ENCODE measurements at places on chromosomes 7 and 10.

DNA sequence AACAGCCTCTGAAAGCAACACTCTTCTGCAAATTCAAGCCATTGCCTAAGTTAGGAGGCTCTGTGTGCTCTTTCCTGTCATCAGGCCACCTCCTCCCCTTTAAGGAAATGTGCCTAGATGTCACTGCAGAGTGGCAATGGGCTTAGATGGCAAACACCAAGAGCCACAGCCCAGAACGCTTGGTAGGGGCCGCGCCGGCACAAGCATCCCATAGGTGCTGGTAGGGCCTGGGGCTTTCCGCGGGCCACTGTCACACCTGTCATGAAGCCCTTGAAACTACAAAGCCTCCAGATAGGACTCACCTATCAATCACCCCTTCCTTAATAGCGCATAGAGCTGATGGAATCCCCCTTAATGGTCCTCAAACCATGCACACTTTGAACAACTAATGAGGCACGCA is 299.9 kb downstream of the GRID1 start:
- no peak for DNase-seq
- H3K4me1 ChIP-seq: peaks cover 3% of the 10 kb centered on the region
- H3K36me3 ChIP-seq: no peaks in the 10 kb centered on the region
- H3K27ac ChIP-seq: no peak overlapping the region
- no peak overlapping the region for H3K4me3 ChIP-seq
- H3K27me3 ChIP-seq: no peaks in the 10 kb centered on the region

GRCh38 chr7:128299109-128299607 is 44.5 kb downstream of the RBM28 start:
- no peak overlapping the region for H3K4me3 ChIP-seq
- H3K27me3 ChIP-seq: no peaks in the 10 kb centered on the region
- H3K4me1 ChIP-seq: no peaks in the 10 kb centered on the region
- no peak for DNase-seq
- H3K36me3 ChIP-seq: peaks cover 28% of the 10 kb centered on the region

DNA sequence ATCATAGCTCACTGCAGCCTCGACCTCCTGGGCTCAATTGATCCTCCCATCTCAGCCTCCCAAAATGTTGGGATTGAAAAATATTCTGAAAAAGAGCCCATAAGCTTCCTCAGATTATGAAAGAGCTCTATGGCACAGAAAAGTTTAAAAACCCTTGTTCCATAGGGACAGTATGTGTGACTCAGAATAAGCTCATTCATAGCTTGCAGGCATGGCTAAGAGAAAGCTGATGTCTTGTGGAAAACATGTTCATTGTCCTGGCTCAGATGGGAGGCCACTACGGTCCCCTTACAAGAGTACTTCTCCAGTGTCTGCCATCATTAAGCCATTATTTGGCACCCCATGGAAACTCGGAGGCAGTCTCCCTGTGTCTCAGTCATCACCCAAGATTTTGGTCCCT is 64.0 kb downstream of the CCDC3 start:
- no peaks in the 10 kb centered on the region for H3K27me3 ChIP-seq
- no peak for DNase-seq
- H3K36me3 ChIP-seq: no peaks in the 10 kb centered on the region
- no peaks in the 10 kb centered on the region for H3K4me1 ChIP-seq
- H3K4me3 ChIP-seq: no peak overlapping the region
- H3K27ac ChIP-seq: no peak overlapping the region

DNA sequence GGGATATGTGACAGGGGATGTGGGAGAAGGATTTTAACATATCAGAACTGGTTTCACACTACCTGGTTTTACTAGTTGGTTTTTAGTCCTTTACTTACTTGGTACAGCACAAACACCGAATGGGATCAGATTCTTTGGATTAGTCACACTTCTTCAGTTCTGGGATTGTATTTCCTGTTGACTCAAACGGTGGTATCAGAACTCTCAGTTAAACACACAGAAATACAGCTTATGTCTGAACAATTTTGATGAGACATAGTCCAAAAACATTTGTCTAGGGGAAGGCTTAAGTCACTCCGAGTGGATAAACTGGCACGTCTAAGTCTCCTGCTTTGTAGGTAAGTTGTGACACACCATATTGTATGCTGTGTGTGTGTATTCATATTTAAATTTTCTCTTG is 480.5 kb downstream of the PHTF2 start:
- H3K36me3 ChIP-seq: no peaks in the 10 kb centered on the region
- no peak for DNase-seq
- no peak overlapping the region for H3K4me3 ChIP-seq
- H3K4me1 ChIP-seq: peaks cover 18% of the 10 kb centered on the region
- peak overlapping the region; percentile 70 for H3K27ac ChIP-seq
- no peaks in the 10 kb centered on the region for H3K27me3 ChIP-seq

DNA sequence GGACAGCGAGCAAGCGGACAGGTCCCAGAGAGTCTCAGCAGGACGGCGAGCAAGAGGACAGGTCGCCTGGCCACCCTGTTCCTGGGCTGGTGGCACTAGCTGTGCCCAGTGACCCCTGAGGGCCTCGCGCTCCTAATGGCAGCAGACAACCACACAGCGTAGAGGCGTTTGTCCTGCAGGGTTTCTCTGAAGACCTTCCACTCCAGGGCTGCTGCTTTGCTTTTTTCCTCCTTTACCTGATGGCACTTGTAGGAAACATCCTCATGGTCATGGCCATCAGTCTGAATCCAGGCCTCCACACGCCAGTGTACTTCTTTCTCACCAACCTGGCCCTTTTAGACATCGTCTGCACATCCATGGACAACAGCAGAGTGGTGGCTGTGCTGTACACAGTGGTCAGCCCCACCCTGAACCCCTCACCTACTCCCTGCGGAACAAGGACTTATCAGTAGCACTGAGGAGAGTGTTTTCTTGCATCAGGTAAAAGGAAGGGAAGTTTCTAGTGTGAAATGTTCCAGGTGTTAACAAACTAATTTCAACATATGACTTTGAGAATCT is 27.4 kb downstream of the SCART1 start:
- peak; percentile 3 for DNase-seq
- H3K4me3 ChIP-seq: no peak overlapping the region
- no peaks in the 10 kb centered on the region for H3K4me1 ChIP-seq
- no peak overlapping the region for H3K27ac ChIP-seq
- H3K27me3 ChIP-seq: peaks cover 6% of the 10 kb centered on the region

DNA sequence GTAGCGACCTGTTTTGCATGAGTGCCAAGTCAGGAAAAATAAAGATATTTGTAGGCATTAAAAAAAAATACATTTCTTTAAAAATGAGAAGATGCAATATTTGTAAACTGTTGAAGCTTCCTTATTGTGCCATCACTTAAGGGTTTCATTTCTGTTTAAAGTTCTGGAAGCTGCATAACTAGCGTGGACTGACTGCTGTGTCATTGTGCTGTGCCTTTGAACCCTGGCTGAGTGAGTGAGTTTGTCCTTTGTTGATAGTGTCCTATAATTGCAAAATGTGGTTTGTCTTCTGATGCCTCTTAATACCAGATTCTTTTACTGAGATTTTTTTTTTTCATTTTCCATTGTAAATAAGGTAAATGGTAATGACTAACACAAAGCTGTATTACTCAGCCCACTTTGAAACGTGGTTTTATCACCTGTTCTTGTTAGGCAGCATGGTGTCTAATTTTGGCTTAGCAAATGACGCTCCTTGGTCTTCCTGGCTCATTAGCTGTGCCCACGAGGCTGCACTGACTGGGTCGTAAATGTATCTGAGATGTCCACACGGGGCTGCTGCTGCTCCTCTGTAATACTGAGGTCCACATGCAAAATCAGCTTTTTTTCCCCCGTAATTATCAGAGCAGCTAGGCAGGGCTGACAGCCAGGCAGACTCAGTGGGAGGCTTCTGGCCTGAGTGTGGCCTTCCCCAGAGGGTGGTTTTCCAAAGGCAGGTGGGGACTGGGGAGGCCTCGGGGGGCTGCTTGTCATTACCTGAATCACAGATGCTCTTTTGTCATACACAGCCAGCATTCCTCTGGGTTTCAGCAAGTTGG is 14.8 kb downstream of the ZSCAN25 start:
- H3K4me1 ChIP-seq: no peaks in the 10 kb centered on the region
- no peak overlapping the region for H3K27ac ChIP-seq
- peaks cover 45% of the 10 kb centered on the region for H3K36me3 ChIP-seq

- H3K36me3 ChIP-seq: no peaks in the 10 kb centered on the region
- H3K27me3 ChIP-seq: no peaks in the 10 kb centered on the region
- no peak overlapping the region for H3K4me3 ChIP-seq
- no peak overlapping the region for H3K27ac ChIP-seq
- DNase-seq: no peak
Observed at GRCh38 chr10:51638737-51639136, 60.7 kb downstream of the CSTF2T start.

DNA sequence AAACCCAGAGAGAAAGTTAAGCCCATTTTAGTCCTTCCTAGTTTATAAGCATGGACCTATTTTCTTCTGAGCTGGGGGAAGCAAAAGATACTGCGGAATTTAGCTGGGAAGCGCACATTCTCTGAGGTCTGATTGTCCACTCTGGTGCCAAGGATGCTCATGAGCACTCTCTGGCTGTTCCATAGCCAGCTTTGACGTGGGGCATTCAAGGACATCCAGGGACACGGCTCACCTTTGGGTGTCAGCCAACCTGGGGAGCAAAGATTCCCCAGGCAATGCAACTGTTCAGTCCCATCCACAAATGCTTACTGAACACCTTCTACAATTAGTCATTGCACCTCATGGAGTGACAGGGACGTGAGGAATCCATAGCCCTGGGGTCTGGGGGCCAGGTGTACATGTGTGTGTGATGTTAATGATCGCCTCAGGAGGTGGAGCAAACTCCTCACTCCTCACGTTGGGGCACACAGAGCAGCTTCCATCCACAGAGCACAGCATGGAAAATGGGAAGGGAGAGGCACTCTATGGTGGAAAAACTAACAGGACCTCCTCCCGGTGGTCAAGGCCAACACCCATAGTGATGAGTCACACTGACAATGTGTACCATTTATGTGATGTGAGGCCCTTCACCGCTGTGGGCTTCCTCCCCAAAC is 67.5 kb upstream of the IGFBP3 start:
- no peak for DNase-seq
- H3K27ac ChIP-seq: no peak overlapping the region
- H3K4me1 ChIP-seq: peaks cover 7% of the 10 kb centered on the region

DNA sequence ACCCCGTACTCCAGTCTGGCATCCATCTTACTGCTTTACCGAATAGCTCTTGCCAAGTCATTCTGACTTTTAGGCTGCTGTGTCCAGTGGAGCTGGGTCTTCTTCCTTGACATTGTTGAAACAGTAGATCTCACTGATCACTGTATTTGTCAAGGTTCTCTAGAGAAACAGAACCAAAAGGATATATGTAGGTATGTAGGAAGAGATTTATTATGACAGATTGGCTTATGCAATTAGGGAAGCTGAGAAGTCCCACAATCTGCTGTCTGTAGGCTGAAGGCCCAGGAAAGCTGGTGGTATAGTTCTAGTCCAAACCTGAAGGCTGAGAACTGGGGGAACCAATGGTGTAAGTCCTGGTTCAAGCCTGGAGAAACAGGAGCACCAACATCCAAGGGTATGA is 12.1 kb upstream of the PRRT4 start:
- H3K27me3 ChIP-seq: peaks cover 13% of the 10 kb centered on the region
- no peak overlapping the region for H3K27ac ChIP-seq

- no peaks in the 10 kb centered on the region for H3K36me3 ChIP-seq
- peak overlapping the region; percentile 43 for H3K4me3 ChIP-seq
- no peaks in the 10 kb centered on the region for H3K4me1 ChIP-seq
Observed at GRCh38 chr7:20777377-20778062, 9.2 kb downstream of the SP8 start.

DNA sequence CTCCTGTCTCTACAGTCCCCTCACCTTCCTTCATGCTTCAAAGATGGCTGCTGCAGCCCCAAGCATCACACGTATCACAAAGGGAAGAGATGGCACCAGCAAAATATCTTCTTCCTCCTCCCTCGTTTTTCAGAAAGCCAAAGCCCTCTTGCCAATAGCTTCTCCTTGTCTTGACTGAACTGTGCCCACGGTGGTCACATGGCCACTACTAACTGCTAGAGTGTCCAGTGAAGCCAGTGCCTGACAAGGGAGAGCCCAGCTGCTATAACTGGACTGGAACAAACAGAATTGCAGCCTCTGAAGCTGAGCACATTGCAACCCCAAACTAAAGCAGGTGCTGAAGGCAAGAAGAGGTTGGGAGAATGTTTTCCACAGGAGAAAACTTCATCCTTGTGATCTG is 120.8 kb upstream of the RET start:
- H3K27ac ChIP-seq: no peak overlapping the region
- H3K36me3 ChIP-seq: no peaks in the 10 kb centered on the region
- peaks cover 35% of the 10 kb centered on the region for H3K4me1 ChIP-seq
- H3K27me3 ChIP-seq: no peaks in the 10 kb centered on the region
- no peak for DNase-seq

GRCh38 chr10:77702166-77702565 is 64.6 kb upstream of the KCNMA1 start:
- H3K27me3 ChIP-seq: no peaks in the 10 kb centered on the region
- H3K36me3 ChIP-seq: no peaks in the 10 kb centered on the region
- H3K27ac ChIP-seq: peak overlapping the region; percentile 8
- no peak for DNase-seq
- H3K4me3 ChIP-seq: no peak overlapping the region
- H3K4me1 ChIP-seq: no peaks in the 10 kb centered on the region

DNA sequence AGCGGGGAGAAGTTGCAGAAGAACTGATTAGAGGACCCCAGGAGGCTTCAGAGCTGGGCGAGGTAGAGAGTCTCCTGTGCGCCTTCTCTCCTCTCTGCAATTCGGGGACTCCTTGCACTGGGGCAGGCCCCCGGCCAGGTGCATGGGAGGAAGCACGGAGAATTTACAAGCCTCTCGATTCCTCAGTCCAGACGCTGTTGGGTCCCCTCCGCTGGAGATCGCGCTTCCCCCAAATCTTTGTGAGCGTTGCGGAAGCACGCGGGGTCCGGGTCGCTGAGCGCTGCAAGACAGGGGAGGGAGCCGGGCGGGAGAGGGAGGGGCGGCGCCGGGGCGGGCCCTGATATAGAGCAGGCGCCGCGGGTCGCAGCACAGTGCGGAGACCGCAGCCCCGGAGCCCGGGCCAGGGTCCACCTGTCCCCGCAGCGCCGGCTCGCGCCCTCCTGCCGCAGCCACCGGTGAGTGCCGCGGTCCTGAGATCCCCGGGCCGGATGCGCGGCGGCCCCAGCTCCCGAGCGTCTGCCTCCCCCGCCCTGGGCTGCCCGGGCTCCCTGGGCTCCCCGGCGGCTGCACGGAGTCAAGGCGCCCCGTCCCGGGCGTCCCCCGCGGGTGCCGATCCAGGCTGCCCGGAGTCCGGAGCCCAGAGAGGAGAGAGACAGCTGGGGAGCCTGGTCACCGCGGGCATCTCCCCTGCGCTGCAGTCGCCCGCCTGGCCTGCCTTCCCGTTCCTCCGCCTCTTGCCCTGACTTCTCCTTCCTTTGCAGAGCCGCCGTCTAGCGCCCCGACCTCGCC is at the start of gene PLAU:
PLAU (plus strand) TSS at position 369 of the 789 bp plus-strand sequence. CDS start 424 bp downstream, outside the sequence.
- peaks cover 15% of the 10 kb centered on the region for H3K4me1 ChIP-seq
- peaks cover 22% of the 10 kb centered on the region for H3K36me3 ChIP-seq
- peak within 1 kb of the TSS; percentile 69 for H3K4me3 ChIP-seq
- DNase-seq: peak; percentile 86
- peak within 1 kb of the TSS; percentile 14 for H3K27ac ChIP-seq

DNA sequence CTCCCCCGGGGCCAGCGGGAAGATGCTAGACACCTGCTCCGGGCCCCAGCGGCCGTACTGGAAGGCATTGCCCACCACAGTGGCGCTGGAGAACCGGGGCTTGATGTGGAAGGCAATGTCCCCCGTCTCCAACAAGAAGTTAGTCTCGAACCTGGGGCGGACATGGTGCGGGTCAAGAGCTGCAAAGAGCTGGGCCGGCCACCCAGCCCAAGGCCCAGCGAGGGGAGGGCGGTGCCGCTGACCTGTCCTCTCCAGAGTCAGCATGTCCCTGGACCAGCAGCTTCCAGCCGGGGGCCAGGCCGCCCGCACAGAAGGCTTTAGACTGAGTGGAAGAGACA is 551 bp downstream of the GRIFIN start:
- no peaks in the 10 kb centered on the region for H3K36me3 ChIP-seq
- no peak for DNase-seq
- no peaks in the 10 kb centered on the region for H3K27me3 ChIP-seq
- H3K4me3 ChIP-seq: no peak overlapping the region
- H3K4me1 ChIP-seq: peaks cover 12% of the 10 kb centered on the region

Measured in SK-N-SH (cell line).